ENCODE measurements at places on chromosomes 11 and 22.
A peak's percentile ranks its signal among the peaks of the same experiment; 100 is the strongest.

- DNase-seq, result no peak
Observed at GRCh38 chr22:21803811-21804249, 63.6 kb downstream of the MAPK1 start.

- no peak for DNase-seq
Observed at GRCh38 chr11:134544095-134544815, 132.2 kb upstream of the B3GAT1 start.

DNA sequence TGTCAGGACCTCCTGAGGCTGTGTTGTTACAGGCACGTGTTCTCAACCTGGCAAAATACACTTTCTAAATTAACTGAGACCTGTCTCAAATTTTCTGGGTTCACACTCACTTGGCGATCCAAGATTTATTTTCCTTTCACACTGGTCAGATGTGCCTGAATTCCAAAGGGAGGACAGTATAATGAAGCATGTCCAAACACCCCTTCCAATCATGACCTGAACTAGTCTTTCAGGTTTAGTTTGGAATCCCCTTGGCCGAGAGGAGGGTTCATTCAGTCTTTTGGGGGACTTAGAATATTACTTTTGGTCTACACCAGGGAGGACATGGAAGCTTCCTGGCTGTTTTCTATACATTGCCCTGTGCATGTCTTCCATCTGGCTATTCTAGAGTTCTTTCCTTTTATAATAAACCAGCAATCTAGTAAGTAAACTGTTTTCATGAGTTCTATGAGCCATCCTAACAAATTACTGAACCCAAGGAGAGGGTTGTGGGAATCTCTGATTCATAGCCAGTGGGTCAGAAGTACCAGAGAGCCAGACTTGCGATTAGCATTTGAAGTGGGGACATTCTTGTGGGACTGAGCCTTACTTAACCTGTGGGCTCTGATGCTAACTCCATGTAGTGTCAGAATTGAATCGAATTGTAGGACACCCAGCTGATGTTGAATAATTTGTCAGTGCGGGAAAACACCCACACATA, 14.8 kb upstream of the TMEM216 start:
- peak; percentile 77 for DNase-seq

GRCh38 chr11:10526974-10527918, 13.7 kb downstream of the RNF141 start:
- peak; percentile 34 for DNase-seq

GRCh38 chr11:74444173-74444826, 23.0 kb downstream of the KCNE3 start:
- DNase-seq, result no peak

DNA sequence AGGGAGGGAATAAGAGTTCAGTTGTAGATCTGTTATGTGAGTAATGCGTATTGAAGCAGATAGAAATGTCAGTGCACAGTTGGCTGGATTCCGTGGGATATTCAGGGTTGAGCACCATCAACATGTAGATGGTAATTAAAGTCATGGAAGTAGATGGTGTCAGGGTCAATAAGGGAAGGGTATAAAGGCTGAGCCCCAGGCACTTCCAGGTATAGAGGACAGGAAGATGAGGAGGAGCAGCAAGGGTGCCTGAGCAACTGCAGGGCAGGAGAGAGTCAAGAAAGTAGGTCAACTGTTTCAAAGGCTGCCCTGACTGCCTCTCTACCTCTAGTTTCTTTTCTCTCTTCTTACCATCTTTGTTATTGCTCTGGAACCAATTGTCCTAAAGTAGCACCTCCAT, 85.9 kb downstream of the MICAL2 start:
- no peak for DNase-seq
